Activated CD8-positive, alpha-beta memory T cell treated with anti-CD3 and anti-CD28 coated beads for 48 hours (primary cell): ENCODE measurements at places on chromosomes 6 and 20.

DNA sequence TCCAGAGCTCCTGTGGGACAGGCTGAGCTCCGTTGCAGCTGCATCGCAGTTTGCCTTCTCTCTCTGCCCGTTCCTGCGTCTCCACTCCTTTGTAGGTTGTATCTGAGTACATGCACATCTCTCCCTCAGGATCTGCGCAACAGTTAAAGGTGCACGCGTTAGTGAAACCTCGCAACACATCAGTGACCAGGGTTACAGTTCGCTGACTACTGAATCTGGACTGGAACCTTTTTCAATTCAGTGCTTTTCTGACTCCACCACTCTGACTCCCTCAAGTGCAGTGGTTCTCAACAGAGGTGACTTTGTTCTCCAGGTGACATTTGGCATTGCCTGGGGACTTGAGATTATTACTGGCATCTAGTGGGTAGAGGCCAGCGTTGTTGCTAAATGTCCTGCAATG lies 44.0 kb downstream of the UST start:
- no peak for DNase-seq

- DNase-seq: no peak
Measured at GRCh38 chr6:137097057-137097456, 52.3 kb upstream of the IL20RA start.

DNA sequence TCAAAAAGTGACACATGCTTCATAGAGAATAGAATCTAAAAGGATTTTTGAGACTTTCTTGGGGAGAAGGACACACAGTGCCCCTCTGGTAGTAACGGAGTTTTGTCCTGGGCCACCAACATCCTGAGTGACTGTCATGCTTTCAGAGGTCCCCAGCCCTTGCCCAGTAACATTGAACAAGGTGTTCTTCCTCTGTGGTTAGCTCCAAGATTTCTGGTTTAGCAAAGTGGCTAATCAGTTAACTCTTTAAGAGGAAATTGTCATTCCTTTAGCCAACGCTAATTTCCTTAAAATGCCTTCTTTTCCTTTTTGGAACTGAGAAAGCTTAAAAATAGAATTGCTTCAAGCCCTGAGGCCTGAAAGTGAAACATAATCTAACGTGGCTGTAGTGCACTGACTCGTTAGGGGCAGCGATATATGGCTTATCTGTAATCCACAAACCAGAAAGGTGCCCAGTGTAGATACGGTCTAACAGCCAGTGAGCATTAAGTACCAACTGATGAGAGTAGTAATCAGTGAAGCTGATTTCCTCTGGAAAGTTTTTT lies 7.8 kb downstream of the E2F3 start:
- DNase-seq: no peak

DNA sequence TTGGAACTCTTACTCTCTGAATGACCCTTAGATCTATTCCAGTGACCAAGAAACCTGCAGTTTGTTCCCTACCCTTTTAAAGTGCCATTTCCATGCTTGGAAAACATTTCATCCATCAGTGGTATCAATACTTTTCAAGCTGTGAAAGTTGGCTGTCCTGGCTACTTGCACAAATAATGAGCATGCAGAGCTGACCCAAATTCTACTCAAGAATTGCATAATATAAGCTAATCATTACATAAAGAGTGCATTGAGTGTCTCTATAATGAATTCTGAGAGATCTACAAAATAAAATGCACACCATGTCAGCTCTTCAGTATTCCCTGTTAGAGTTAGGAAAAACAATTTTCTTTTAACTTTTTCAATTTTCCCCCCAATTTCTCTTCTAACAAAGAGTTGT lies 181.3 kb upstream of the HS3ST5 start:
- DNase-seq: no peak

DNA sequence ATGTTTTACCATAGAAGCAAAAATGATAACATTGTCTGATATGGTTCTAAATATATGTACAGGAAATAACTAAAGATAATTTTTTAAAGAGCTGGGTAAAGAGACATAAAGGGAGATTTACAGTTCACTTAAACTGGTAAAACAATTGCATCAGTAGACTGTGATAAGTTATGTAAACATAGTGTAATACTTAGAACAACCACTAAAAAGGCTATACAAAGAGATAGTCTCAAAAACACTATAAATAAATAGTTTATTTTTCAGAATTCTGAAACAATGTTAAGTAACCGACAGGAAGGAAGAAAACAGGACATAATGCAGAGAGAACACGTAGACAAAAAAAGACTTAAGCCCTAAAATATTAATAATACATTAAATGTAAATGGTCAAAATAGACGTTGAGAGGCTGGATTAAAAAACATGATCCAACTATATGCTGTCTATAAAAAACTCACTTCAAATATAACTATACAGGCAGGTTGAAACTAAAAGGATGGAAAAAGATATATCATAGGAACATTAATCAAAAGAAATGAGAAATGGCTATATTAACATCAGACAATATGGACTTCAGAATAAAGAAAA lies 32.7 kb upstream of the ATXN1 start:
- DNase-seq: no peak

DNA sequence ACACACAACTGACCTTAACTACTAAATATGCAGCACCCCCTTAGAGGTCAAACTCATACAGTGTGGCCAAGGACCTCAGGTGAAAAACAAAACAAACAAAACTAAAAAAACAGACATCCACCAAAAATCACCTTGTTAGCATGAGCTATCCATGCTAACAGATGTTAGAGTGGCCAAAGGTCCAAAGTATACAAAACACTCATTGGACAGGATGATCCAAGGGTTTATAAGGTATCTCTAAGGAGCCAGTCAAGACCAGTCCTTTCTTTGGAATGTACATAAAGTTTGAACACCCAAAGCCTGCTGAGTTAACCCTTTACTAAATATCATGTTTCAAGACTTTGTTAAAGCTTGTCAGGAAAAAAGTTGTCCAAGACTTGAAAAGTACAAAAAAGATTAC lies 35.8 kb downstream of the THEMIS start:
- no peak for DNase-seq

GRCh38 chr20:25297141-25297905 lies 49.4 kb downstream of the PYGB start:
- no peak for DNase-seq

DNA sequence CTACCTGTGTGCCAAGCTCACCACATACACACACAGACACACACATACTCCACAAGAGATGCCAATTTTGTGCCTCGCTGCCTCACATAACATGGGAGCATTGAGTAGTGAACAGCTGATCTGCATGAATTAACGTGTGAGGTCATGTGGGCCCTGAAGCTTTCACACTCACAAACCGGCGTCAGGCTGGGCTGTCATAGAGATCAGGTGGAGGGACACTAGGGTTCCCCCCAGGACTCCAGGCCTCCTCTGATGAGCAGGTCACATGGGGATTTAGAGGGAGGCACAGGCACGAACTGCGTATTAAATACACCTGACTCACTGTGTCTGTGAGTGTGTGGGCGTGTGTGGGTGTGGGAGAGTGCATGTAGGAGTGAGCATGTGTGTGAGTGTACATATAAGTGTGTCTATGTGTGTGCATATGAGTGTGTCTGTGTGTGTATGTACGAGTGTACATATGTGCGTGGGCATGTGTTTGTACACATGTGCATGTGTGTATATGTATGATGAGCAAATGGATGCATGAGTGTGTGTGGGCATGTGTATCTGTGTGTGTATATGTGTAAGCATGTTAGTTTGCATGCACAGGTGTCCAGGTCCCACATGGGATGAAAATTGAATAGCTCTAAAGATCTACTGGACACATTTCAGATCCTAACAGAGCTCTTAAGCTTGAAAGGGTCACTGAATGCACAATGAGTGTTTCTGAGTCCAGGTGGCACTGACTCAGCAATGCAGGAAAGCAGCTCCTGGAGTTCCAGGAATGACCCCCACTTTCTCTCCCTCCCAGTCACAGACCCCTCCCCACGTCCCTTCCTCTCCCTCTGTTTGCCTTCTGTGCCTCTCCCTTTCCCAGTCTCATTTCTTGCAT lies 336.6 kb downstream of the PREX1 start:
- no peak for DNase-seq

DNA sequence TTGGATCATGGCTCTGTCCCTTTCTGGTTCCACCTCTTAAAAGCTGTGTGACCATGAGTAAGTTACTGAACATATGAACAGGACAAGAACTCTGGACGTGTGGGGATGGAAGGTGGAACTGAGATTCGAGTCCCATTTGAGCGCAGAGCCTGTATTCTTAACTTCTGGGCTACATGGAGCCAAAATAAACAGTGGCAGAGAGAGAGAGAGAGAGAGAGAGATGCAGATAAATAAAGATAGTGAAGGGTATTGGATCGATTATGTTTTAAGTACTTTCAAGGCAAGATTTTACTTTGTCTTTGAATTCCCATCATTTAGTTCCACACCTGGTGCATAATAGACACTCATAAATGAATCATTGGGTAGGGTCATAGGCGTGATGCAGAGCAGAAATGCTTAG lies 39.7 kb downstream of the SLC35D3 start:
- DNase-seq: no peak

DNA sequence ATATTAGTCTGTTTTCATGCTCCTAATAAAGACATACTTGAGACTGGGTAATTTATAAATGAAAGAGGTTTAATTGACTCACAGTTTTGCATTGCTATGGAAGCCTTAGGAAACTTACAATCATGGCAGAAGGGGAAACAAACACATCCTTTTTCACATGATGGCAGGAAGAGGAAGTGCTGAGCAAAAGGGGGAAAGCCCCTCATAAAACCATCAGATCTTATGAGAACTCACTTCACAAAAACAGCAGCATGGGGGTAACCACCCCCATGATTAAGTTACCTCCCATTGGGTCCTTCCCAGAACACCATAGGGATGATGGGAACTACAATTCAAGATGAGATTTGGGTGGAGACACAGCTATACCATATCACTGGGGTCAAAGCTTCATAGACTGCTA lies 254.2 kb downstream of the ERMARD start:
- no peak for DNase-seq

- DNase-seq: no peak
Measured at GRCh38 chr6:149429427-149430360, 29.6 kb downstream of the SUMO4 start.

GRCh38 chr6:9783567-9783966 lies 631.3 kb downstream of the TFAP2A start:
- DNase-seq: no peak

GRCh38 chr20:63208346-63208909 lies 7.5 kb downstream of the YTHDF1 start:
- DNase-seq: no peak

GRCh38 chr6:137862419-137863090 lies 4.5 kb upstream of the TNFAIP3 start:
- no peak for DNase-seq
